Effector memory CD4-positive, alpha-beta T cell (primary cell): ENCODE measurements at places on chromosomes 12 and 14.
A peak's percentile ranks its signal among the peaks of the same experiment; 100 is the strongest.

DNA sequence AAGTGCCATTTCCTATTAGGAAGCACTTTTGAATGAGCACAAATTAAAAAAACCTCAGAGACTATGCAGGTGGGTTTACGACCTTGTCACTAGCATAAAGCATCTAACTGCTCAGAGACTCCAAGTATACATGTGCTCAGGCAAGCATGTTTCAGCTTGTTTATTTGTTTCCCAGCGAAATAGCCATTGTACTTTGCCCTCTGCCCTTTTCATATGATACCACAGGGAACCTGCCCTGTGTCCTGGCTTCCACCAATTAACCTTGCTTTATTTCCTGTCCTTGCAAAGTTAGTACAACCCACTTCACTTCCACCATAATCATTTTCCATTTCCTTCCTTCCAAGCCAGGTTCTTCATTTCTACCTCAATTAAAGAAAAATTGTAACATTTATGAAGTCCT lies 194.9 kb downstream of the DUSP6 start:
- no peak for DNase-seq

DNA sequence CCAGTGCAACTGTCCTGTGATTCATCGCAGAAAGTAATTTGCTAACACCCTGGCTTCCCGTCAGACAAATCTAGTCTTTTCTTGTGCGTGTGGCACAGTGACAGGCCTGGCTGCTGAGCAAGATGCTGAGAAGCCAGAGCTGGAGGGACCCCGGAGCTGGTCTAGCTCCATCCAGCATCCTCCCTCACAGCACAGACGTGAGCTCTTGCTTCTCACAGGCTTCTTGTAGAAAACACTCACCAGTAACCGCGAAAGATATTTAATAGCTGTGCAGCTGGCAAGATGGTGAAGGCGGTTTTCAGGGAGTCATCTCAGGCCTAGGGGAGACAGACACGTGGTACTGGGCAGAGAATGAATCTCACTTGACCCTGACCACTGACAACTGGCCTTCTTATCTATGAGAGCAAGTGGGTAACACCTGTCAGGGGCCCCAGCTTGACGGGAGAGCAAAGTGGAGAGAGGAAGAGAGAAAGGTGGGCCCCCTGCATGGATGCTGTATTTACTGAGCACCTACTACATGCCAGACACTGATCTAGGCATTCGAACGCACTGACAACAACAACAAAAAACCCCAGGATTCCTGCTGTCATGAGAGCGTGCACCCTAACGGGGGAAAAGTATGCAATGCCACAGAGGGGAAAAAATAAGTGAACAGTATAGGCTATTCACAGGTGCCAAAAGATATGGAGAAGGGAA lies 63.3 kb downstream of the CCDC88C start:
- DNase-seq = no peak

DNA sequence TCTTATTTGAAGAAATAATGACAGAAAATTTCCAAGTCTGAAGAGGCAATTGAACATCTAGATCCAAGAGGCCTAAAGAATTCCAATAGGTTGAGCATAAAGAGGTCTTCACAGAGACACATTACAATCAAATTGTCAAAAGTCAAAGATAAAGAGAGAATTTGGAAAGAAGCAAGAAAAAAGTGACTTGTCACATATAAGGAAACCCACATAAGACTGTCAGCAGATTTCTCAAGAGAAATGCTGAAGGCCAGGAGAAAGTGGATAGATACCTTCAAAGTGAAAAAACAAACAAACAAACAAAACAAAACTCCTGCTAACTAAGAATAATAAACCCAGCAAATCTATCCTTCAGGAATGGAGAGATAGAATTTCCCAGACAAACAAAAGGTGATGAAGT lies 118.1 kb upstream of the LGR5 start:
- DNase-seq = no peak

DNA sequence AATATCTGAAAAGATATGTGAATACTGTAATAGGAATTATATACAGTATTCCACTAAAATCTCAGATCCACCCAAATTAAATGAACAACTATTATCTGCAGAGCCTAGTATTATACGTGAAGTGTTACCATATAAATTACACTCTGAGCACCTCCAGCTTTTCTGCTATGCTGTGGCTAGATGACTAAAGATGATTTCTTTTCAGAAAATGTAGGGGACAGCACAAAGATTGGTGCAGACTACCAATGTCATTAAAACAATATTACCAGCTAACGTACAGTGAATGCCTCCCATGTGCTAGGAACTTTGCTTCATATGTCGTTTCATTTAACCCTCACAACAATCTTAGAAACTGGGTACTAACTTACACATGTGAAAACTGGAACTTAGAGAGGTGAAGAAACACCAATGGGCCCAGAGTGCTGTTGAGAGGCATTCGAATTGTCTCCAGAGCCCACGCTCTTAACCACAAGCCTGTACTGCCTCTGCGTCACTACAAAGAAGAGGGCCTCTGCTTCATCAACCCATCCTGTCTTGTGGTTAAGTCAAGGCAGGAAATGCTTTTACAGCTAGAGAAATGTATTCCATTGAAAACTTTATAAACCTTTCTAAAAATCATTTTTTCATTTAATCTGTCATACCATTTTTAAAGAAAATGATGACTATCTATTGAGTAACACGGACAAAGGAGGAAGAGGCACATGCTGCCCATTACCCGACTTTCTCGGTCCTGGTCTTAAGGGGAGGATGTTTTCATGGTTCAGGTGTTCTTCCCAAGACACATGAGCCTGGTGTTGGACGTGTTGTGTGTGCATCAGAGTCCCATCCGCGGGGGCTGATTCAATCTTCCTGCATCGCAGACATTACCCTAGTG lies 1.3 kb downstream of the GPR65 start:
- peak; percentile 61 for DNase-seq

DNA sequence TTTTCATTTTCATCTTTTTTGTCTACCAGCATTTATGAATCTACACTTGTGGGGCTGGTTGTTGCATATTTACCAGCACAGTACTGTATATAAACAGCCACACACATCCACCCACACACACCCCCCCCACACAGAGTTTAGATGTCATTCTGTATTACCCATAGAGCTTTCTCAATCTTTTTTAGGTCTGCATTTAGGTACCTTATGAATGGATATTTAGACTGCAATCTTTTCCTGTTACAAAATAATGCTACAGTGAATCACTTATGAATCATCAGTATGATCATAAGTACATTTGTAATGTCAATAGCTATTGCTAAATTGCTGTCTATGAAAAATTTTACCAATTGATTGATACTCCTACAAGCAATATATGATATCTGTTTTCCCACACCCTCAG lies 67.3 kb upstream of the STK38L start:
- no peak for DNase-seq

DNA sequence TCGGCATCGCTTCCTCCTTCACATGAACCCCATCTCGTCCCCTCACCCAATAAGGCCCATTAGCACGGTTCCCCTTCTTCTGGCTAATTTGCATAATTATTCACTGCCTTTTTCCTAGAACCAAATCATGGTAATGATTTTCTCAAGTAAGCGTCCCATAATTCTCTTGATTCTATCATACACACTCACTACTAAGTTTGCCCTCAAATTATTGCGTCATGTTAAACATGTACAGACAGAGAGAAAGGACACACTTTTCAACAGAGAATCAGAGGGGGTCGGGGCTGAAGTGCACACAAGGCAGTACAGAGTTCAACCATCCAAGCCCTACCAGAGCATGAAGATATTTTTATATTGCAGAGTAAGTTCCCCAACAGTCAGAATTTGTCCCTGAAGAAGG lies 256.6 kb downstream of the FOXN3 start:
- DNase-seq = no peak

DNA sequence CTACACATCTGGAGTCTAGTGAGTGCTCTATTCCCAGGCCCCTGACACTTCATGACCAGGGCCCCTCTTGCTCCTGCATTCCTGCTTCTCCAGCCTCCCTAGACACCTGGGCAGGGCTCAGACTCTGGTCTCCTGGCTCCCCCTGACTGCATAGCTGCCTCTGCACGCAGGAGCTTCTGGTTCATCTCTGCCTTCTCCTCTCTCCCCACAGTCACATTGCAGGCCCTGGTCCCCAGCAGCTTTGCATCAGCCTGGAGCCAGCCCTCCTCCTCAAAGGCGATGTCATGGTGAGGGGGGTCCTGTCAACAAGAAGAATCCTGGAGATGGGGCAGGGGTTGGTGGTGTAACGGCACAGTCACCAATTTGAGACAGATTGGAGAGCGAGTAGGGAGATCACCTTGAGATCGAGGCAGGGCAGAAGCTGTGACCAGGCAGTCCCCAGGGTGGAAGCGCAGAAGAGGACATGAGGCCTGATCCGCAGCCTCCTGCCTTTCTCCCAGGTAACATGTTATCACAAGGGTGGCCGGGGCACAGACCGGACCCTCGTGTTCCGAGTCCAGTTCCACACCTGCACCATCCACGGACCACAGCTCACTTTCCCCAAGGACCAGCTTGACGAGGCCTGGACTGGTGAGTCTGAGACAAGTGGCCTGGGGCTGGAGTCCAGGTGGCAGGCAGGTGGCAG lies 8.1 kb downstream of the TNS2 start:
- no peak for DNase-seq

GRCh38 chr14:91140672-91141071 lies 26.8 kb downstream of the DGLUCY start:
- no peak for DNase-seq
